ENCODE measurements at places on chromosomes 6 and 20.
A peak's percentile ranks its signal among the peaks of the same experiment; 100 is the strongest.

DNA sequence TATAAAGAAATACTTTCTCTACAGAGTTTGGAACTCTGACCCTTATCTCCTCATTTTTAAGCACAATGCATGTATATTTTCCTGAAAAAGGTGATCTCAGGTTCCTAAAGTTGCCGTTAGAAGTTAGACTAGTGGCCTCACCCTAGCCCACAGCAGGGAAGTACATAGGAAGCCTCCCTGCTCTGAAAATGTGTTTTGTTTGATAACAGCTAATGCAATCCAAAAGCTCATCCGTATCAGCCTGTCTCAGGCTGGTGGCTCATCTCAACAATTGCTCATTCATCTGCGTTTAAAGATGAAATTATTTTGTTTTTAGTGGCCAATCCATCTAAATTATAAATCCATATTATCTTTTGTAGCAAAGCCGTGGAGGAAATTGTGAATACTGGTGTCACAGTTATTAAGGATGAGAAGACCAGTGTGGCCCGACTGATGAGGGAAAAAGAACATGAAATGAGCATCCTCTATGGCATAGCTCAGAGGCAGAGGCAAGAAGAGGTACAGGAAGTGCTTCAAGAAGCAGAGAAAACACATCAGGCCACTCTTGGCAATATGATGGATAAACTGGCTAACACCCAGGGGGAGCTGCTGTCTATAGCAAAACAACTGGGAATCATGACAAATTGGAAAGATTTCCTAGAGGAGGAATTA lies 20.1 kb downstream of the C6orf163 start:
- DNase-seq: no peak

DNA sequence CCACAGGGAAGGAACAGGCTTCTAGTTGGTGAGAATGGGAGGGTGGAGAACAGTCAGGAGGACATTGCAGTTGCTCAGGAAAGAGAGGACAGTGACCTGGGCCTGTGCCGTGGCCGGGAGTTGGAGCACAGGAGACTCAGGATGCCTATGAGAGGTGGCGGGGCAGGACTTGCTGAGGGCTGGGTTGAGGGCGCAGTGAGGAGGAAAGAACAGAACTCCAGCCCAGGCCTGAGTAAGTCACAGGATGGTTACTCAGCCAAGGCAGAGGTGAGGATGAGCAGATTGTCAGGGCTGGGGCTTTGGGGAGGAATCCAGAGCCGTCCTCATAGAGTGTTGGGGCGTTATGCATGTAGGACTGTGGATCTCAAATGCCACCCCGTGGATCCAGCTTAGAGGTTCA lies 21.2 kb downstream of the CST4 start:
- no peak for DNase-seq

- peak; percentile 82 for DNase-seq
Measured at GRCh38 chr6:16277101-16277981, 39.0 kb downstream of the GMPR start.

DNA sequence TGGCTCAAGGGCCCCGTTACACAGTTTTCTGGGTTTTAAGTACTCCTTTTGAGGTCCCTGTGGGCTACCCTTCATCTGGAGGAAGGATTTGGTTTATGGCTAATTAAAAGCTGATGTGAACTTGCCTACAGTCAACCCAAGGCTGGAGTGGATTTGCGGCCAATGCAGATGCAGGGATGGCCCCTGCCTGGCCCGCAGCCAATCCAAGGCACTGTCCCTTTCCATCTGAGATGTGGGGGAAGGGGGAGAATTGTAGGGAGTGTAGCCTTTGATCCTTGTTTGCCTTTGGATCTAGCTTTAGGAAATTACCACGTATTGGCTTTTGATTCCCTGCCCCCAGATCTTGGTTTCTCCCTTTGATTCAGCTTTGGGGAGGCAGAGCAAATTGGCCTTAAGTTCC lies 128.0 kb upstream of the GGTLC1 start:
- no peak for DNase-seq

GRCh38 chr6:65943051-65943450 lies 236.0 kb upstream of the EYS start:
- no peak for DNase-seq

GRCh38 chr6:143513410-143513809 lies 1.9 kb upstream of the FUCA2 start:
- peak; percentile 65 for DNase-seq

DNA sequence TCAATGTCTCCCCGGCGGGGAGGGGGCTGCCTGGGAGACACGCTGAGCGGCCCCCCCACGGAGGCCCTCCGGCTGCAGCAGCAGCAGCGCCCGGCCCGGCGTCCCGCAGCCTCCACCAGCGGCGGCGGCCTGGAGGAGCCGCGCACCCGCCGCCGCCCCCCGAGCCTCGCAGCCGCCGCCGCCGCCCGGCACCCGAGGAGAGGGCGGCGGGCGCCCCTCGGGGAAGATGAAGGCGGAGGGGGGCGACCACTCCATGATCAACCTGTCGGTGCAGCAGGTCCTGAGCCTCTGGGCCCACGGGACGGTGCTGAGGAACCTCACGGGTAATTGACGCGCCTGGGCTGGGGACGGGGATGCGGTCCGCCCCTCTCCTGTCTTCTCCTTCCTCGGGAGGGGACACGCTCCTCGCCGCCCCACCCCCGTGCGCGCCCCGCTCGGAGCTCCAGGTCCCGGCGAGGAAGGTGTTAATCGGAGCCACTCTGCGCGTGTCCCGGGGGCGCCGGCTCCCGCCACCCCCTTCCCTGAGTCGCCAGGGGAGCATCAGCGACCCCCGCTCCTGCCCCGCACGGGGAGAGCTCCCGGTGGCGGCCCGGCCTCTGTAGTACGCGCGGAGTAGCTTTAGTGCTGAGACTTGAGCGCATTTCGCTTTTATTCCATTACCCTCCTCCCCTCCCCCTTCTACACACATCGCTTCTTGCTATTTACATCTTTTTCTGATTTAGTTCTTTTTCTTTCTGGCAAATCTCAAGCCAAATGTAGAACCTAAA lies 686 bp downstream of the TMEM170B start:
- DNase-seq: peak; percentile 36

GRCh38 chr20:23140991-23141390 lies 54.9 kb upstream of the CD93 start:
- no peak for DNase-seq

GRCh38 chr6:157379656-157380457 lies 1.1 kb upstream of the ZDHHC14 start:
- peak; percentile 94 for DNase-seq

DNA sequence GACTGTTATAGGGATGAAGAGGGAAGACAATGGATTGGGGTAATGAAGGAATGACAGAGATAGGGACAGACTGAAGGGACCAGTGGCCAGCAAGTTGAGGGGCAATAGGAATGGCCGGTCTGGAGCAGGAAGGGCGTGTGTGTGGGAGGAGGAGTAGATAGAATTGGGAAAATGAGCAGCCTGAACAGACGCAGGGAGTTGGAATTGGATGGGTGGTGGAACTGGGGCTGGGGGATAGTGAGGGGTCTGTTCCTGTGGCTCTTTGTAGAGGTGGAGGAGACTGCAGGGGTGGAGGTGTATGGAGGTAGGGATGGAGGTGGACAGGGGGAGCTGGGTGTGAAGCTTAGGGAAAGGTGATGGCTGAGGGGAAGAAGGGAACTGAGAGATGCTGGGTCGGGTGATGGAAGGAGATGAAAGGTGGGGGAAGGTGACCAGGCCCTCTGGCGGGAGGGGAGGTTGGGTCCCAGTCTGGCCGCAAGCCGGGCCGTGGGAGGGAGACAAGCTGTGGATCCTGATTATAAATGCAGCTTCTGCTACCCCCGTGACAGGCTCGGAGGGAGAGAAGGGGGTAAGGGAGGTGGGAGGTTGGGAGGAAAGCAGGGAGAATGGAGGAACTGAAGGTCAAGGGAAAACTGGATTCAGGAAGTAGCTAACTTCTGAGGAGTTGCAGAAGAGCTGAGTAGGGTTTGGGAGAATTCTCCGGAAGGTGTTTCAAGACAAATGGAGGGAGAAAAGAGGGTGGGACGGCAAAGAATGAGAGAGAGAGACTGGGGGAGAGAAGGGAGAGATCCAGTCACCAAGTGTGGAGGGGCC lies 5.2 kb downstream of the SYNGAP1 start:
- no peak for DNase-seq

DNA sequence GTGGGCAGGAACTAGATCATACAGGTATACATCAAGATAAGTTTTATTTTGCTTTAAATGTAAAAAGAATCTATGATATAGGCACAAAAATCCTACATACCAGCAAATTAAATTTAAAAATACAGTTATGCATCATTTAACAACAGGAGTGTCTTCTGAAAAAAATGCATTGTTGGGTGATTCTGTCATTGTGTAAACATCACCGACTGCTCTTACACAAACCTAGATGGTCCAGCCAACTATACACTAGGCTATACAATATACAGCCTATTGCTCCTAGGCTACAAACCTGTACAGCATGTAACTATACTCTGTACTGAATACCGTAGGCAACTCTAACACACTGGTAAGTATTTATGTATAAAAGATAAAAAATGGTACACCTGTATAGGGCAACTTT lies 139.4 kb downstream of the RNGTT start:
- no peak for DNase-seq

- DNase-seq: no peak
Measured at GRCh38 chr6:156344491-156344890, 432.7 kb upstream of the ARID1B start.

GRCh38 chr6:104402572-104402971 lies 457.1 kb downstream of the HACE1 start:
- no peak for DNase-seq

GRCh38 chr6:64250126-64250525 lies 614.5 kb downstream of the PHF3 start:
- DNase-seq: peak; percentile 36

DNA sequence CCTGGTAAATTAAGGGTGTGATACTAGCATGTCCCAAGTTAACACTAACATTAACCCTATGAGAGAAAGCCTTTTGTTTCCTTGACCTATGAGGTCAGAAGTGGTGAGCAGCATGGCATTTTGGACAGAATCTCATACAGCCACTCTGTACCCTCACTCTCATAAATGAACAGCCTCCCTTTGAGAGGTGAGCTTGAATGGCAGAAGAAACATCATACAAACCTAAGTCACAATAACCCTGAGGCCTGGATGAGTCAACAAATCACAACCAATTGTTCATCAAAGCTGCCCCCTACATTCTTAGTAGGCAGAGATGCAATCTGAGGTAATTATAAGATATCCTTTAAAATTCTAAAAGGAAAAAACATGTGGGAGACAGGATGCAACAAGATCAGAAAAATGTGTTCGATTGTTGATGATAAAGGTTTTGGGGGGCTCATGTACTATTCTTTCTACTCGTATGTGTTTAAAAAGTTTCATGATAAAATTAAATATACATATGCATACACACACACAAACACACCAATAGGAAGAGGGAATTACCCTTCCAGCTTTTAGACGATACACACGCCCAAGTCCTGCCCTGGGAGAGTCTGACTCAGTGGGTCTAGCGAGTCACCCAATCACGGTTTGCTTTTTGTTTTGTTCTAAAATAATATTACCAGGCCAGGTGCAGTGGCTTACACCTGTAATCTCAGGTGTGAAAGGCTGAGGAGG lies 117.3 kb downstream of the ARHGAP18 start:
- DNase-seq: no peak

DNA sequence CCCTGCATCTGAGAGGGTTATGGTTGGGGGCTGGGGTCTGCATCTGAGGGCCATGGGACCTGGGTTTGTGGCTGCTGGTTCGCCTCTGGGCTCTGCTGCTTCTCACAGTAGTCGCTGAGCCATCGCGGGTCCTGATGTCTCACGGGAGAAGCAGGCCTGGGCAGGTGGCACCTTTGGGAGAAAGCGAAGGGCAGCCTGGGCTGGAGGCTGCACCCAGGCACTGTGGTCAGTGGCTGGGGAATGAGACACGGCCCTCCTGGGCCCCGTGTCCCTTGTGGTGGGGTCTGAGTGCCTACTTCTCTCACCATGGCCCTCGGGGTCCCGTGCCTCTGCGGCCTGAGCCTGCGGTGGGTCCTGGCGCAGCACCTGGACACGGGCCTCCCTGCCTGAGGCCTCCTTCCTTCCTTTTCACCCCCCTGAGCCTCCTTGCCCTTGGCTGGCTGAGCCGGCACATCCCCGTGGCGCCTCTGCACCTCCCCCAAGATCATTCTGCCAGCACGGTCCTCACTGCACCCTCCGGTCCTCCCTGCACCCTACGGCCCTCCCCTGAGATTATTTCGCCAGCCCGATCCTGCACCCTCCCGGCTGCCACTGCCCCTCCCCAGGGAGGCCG lies 206.0 kb downstream of the ERMARD start:
- no peak for DNase-seq

- peak; percentile 71 for DNase-seq
Measured at GRCh38 chr6:75934643-75935472, 137.6 kb downstream of the IMPG1 start.

- no peak for DNase-seq
Measured at GRCh38 chr6:139406577-139407343, 32.3 kb upstream of the CITED2 start.

- DNase-seq: no peak
Measured at GRCh38 chr6:25637211-25637610, 14.8 kb upstream of the SCGN start.

GRCh38 chr6:144123836-144124235 lies 26.5 kb upstream of the STX11 start:
- DNase-seq: no peak

- no peak for DNase-seq
Measured at GRCh38 chr20:47379433-47380150, 23.1 kb upstream of the ZMYND8 start.

DNA sequence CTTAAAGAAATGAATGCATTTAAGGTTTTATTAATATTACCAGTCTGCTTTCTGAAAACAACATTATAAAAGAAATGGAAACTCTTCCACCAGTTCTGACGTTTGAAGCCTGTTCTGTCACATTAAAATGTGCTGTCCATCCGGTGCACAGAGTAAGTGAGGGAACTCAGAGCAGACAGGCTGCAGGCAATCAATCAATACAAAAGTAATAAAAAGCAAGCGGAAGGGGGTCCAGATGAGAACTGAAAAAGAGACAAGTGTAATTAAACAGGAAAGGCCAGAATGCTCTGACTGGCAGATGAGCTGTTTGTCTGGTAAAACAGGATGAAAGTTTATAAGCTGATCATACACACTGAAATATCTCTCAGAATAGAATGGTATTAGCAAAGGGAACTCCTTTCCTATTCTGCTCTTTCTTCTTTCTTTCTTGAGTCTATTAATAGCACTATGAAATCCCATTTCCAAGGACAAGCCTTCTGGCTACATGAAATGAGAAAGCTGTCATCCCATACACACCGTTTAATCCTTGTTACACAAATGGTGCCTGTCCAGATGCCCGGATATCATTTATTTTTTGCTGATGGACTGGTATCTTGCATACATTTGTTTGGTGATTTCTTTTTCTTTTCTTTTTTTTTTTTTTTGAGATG lies 94.3 kb downstream of the RAMACL start:
- no peak for DNase-seq

- DNase-seq: no peak
Measured at GRCh38 chr6:139150920-139151319, 16.0 kb downstream of the HECA start.

DNA sequence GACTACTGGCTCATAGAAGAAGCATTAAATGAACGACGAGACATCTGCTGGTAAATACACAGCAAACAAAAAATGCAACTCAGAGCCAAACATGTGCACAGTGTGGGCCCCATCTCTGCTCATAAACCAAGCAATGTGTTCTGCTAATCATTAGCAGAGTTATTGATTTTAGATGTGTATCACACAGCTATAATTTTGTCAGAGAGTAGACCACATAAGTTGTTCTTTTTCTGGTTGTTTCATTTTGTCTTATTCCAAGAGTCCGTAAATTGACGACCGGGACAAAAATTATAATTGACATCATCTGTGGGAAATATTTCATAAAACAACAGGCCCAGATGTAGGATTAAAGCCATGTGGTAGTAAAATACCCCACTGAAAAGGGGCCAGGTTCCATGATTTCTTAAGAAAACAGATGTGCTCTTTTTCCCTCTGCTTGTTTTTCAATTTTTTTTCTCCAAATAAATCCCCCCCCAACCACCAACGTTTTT lies 423.6 kb downstream of the HAO1 start:
- no peak for DNase-seq

Data from HEK293T (cell line).